ENCODE measurements at places on chromosomes 2 and 18. TPM values are rescaled to one million over a fixed set of nuclear protein-coding genes. Genes with fewer than 3 reads are reported as not detected.

The BOK gene
- 35.0 TPM for total RNA-seq

The AQP4 gene
- 0.08 TPM for total RNA-seq

The INO80D gene
- 18.8 TPM for total RNA-seq

- ATAC-seq = peak; percentile 86
Measured at GRCh38 chr18:23550898-23551297, 35.4 kb downstream of the NPC1 start.

DNA sequence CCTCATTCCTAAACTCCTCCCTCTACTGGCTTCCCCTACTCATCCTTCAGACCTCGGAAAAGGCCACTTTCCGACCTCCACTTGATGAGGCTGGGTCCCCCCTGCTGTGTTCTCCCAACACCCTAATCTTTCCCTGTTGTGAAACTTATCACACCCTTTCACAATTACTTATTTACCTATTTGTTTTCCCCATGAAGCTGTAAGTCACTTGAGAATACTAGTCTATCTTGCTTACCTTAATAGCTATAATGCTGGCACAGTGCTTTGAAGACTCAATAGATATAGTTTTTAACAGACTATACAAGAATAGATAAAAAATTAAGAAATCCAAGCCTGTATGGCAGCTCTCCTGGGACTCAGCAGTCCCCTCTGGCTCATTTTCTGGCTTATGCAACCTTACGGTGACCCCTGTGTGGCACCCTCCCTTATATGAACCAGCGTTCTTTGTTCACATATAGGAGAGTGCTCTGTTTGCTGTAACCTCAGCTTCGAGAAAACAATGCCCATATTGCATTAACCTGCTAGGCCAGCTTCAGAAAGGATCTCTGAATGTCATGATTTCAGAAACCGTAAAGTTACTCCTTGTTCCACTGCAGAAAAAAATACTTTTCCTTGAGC, 220.4 kb upstream of the PKDCC start:
- no peak for ATAC-seq

DNA sequence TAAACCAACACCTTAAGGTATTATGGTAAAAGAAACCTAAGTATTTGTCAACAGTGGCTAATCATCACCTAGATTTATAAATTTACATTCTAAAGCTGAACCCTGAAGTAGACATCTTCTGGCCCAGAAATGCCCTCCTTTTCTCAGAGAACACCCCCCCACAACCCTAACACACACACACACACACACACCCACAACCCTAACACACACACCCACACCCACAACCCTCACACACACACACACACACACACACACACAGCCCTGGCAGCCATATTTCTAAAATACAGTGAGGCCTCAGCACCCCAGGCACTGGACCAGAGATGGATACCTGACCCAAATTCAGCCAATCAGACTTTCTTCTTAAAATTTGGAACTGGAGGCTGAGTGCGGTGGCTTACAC, 14.3 kb downstream of the SRBD1 start:
- no peak for ATAC-seq

DNA sequence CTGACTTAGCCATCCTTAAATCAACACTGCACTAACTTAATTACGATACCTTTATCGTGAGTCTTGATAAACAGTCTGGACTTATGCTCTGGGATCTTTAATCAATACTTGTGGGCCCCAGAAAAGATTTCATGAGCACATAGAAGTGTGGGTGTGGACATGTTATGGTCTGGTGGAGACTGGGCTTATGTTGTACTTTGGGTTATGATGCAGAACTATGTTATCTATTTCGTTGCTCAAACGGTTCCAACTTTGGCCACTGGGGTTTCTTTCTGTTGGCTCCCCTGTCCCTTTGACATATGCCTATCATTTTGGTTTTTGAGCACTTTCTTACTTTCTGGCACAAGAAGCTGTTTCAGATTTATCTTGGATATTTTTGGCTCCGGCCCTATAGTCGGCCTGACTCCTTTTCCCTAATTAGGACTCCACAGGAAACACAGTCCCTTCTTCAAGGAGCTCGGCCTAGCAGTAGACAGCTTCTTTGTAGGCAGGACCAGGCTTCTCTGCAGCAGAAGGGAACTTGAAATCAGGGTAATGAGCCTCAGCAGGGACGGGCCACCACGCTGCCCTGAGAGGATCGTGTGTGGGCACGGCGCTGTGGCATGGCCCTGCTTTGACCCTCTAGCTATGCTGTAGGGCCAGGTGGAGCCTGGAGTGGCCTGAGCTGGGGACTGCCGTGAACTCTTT, 54.6 kb upstream of the TXNDC2 start:
- ATAC-seq = no peak
